HepG2 (cell line): ENCODE measurements at places on chromosomes 16 and 17. TPM values are rescaled to one million over a fixed set of nuclear protein-coding genes. Genes with fewer than 3 reads are reported as not detected.

- peak overlapping the region; percentile 78 for H3K4me3 ChIP-seq
- DNase-seq = no peak
- peaks cover 48% of the 10 kb centered on the region for H3K4me1 ChIP-seq
- no peaks in the 10 kb centered on the region for H3K27me3 ChIP-seq
- H3K36me3 ChIP-seq = no peaks in the 10 kb centered on the region
These were observed 10.9 kb upstream of the ZFHX3 start for GRCh38 chr16:73058616-73059409.

DNA sequence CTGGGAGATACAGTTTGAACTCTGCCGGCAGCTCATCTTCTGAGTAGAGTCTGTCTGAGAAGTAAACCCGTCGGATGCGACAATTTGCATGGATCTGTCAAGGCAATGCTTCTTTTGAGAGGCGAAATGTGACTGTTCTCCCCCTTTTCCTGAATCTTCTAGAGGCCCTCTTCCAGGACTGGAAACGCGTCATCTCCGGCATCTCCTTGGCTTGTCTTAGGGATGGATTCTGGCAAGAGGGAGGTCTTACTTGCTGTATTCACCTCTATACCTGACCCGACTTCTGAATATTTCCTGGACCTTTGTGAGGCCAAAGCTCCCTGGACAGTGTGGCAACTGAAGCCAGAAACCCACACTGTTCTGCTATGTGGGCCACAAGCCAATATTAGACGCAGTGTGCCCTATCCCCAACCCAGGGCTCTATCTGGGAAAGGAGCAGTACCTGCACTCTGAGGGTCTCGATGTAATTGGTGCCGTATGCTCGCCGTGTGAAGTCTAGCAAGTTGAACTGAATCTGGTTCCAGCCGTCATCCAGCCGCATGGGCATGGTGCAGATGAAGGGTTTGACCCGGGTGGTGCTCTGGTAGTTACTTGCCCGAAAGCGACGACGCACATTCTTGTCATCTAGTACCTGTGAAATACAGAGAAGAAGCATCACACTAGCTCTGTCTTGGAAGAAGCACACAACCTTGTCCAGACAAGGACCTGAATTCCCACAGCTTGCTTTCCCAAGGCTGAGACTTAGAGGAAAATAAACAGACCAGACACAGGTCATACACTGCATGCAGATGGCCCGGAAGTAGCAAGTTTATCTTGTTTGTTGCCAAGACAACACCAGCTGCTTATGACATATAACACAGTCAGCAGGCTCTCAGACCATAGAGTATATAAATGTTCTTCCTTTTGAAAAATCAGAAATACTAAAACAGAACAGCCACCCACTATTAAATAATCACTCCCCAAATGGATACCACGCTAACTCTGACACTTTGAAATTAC lies 14.1 kb downstream of the CFAP20 start:
- no peak for DNase-seq
- no peak overlapping the region for H3K4me3 ChIP-seq
- peaks cover 38% of the 10 kb centered on the region for H3K36me3 ChIP-seq
- H3K27ac ChIP-seq = no peak overlapping the region

DNA sequence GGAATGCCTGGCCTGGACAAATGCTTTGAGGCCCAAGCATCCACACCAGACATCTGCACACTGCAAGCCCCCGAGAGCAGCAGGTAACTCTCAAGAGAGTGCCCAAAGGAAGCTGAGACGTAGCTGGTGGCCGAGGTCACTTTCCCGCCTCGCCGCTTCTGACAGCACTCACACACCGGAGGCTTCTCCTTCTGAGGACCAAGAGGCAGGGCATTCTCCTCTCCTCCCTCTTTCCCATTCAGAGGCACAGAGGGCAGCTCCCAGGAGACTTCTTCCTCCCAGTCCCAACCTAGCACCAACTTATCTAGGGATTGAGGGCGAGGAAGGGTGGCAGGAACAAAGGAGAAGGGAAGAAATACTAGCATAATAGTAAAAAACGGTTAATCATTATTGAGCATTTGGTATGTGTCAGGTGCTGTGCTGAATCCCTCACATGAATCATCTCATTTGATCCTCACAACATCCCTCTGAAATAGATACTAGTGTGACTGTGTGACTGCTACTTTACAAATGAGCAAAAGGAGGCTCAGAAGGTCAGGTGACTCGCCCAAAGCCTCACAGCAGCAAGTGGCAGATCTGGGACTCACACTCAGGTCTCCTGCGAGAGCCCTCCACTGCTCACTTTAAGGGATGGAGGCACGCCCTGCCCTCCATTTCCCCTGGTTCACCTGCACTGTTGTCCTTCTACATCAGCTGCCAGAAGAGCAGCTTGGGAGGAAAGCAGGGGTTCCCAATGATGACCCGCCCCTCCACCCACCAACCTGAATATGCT lies 41.8 kb downstream of the MYO18A start:
- H3K4me3 ChIP-seq = no peak overlapping the region
- no peak for DNase-seq
- no peaks in the 10 kb centered on the region for H3K27me3 ChIP-seq
- no peak overlapping the region for H3K27ac ChIP-seq

DNA sequence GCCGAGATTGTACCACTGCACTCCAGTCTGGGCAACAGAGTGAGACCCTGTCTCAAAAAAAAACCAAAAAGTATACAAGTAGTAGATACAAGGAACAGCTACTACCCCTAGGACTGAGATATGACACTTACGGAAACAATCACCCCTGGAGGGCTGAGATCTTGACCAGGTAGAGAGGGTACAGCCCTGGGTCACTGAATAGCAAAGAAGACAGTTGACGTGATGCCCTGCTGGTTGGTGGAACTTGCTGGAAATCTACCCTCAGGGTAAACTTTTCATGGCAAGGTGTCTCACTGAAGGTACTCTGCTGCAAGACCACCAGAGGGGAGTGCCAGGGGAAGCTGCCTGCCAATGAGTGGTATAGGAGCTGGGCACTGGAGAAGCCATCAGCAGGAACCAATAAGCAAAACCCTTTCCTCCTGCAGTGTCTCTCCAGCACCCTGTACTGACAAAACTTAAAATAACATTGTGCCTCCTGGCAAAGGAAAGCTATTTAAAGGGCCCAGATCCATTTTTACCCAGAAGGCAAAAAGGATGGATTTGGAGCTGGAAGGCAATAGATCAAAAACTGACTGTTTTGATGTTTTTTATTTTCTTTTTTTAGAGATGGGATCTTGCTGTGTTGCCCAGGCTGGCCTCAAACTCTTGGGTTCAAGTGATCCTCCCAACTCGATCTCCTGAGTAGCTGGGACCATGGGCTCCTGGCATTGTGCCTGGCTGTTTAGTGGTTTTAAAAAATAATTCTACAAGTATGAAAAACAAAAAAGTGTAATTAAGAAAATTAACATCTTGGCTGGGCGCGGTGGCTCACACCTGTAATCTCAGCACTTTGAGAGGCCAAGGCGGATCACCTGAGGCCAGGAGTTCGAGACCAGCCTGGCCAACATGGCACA lies 11.3 kb upstream of the PDXDC1 start:
- H3K27ac ChIP-seq = no peak overlapping the region
- no peak overlapping the region for H3K4me3 ChIP-seq
- H3K4me1 ChIP-seq = no peaks in the 10 kb centered on the region
- no peaks in the 10 kb centered on the region for H3K27me3 ChIP-seq
- no peaks in the 10 kb centered on the region for H3K36me3 ChIP-seq
- DNase-seq = no peak

GRCh38 chr17:20092261-20092867 lies 83.2 kb downstream of the SPECC1 start:
- H3K4me3 ChIP-seq = no peak overlapping the region
- H3K36me3 ChIP-seq = no peaks in the 10 kb centered on the region
- no peak for DNase-seq
- peaks cover 32% of the 10 kb centered on the region for H3K27me3 ChIP-seq
- no peak overlapping the region for H3K27ac ChIP-seq
- no peaks in the 10 kb centered on the region for H3K4me1 ChIP-seq

DNA sequence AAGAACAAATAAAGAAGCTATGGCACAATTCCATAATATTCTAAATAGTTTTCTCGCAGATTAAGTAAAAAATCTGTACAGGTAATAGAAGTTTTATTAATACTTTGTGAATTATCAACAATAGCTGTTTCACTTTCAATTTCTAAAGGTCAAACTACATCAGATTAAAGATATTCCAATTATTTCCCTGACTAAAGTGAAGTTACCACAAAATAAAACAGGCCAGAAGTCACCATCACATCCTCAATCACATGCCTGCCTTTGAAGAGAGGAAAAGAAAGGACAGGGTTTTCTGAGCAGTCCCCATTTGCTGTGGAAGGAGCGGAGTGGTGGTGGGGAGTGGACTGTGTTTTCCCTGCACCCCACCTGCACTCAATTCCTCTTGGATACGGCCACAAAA lies 11.1 kb downstream of the ITFG1 start:
- peaks cover 19% of the 10 kb centered on the region for H3K4me1 ChIP-seq
- no peak for DNase-seq
- H3K27ac ChIP-seq = no peak overlapping the region
- H3K27me3 ChIP-seq = no peaks in the 10 kb centered on the region
- peaks cover 43% of the 10 kb centered on the region for H3K36me3 ChIP-seq
- H3K4me3 ChIP-seq = no peak overlapping the region

Gene CACNG4
- total RNA-seq = 0.09 and 0.11 TPM in 2 replicates

Gene ST6GALNAC2
- 0.49 and 0.84 TPM in 2 replicates for total RNA-seq

Gene RUNDC3A
- not detected in 2 replicates for total RNA-seq

Gene EPX
- not detected in 2 replicates for total RNA-seq
